ENCODE measurements at places on chromosomes 12 and 14. TPM values are rescaled to one million over a fixed set of nuclear protein-coding genes. Genes with fewer than 3 reads are reported as not detected.

Gene NPC2
- total RNA-seq, result 1,010 TPM

Gene TAS2R7
- not detected for total RNA-seq

Gene HOXC9
- total RNA-seq, result 7.5 TPM

Gene OR9K2
- not detected for total RNA-seq

Gene NIN
- total RNA-seq, result 36.5 TPM

Gene IRAK3
- not detected for total RNA-seq

Gene SPIC
- total RNA-seq, result not detected

Gene GRIP1
- 16.0 TPM for total RNA-seq

DNA sequence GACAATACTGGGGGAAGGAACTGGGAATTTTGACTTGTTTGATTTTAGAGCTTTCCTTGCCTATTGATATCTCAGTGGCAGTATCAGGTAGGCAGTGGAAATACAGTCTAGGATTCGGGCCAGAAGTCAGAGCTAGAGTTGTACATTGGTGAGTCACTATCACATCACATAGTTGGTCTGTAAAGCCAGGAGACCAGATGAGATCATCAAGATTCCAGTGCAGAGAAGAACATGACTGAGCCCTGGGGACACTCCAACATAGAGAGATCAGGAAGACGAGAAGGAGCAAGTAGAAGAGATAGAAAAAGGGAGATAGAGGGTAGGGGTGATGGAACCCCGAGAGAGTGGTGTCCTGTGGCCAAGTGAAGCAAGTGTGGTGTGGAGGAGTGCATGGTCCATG lies 46.6 kb upstream of the NR1H4 start:
- no peak overlapping the region for H3K4me3 ChIP-seq
- H3K27ac ChIP-seq, result no peak overlapping the region
- H3K36me3 ChIP-seq, result no peaks in the 10 kb centered on the region
- DNase-seq, result no peak

DNA sequence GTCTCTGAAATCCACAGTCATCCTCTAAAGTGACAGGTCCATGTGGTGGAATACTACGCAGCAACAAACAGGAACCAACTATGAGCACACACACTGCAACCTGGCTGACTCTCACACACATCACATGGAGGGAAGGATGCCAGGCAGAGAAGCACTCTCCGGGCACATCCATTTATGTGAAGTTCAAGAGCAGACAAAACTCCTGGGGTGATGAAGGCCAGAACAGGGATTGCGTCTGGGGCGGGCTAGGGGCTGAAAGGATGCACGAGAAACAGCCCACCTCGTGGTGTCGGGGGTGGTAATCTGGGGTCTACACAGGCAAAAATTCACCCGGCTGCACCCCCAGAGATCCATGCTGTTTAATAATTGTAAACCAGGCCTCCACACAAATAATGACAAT lies 100.2 kb downstream of the DICER1 start:
- no peak for DNase-seq
- H3K4me1 ChIP-seq, result no peaks in the 10 kb centered on the region
- no peak overlapping the region for H3K27ac ChIP-seq
- H3K36me3 ChIP-seq, result no peaks in the 10 kb centered on the region
- no peak overlapping the region for H3K4me3 ChIP-seq

DNA sequence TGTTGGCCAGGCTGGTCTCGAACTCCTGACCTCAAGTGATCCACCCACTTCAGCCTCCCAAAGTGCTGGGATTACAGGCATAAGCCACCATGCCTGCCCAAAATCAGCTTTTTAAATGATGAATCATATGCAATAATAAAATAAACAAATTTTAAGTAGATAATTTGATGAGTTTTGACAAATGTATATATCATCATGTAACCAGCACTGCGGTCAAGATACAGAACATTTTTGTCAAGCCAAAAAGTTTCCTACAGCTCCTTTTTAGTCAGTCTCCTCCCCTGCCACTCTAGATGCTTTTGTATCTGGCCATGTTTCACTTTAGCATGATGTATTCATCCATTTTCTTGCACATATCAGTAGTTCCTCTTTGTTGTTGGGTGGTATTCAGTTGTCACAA lies 17.2 kb downstream of the FRMD6 start:
- no peaks in the 10 kb centered on the region for H3K27me3 ChIP-seq
- H3K36me3 ChIP-seq, result peaks cover 21% of the 10 kb centered on the region
- no peak overlapping the region for H3K4me3 ChIP-seq
- peaks cover 5% of the 10 kb centered on the region for H3K4me1 ChIP-seq
- DNase-seq, result no peak

GRCh38 chr12:49838973-49839633 lies 3.8 kb downstream of the BCDIN3D start:
- no peak overlapping the region for H3K4me3 ChIP-seq
- peak; percentile 55 for DNase-seq
- no peaks in the 10 kb centered on the region for H3K36me3 ChIP-seq

GRCh38 chr12:1619587-1619986 lies 9.4 kb upstream of the WNT5B start:
- no peaks in the 10 kb centered on the region for H3K27me3 ChIP-seq
- no peak overlapping the region for H3K4me3 ChIP-seq
- H3K4me1 ChIP-seq, result no peaks in the 10 kb centered on the region
- no peaks in the 10 kb centered on the region for H3K36me3 ChIP-seq
- no peak for DNase-seq

DNA sequence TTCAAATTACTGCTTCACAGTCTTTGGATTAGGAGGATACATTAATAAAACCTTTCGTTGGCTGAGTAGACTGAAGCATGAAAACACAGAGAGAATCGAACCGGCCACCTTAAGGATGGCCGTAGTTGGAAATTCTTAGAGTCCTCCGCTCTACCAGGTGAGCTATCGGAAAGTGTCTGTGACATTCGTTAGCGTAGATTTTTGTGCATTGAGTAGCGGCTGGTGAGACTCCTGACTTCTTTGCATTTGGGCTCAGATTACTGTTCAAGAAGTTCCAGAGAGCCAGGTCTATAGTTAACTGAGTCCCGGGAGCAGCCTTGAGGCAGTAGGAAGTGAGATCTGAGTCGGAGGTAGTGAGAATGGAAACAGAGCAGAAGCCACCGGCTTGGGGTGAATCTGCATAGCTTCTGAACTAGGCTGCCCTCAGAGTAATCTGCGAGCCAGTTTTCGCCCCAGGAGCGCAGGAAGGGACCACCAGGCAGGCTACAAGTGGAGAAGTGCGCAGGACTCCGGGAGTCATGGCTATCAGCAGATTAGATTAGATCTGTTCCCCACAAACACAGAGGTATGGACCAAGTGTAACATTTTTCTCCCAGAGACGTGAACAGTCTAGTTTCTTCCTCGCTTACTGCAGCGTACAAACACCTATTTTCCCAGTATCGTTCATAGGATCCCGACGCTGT lies 11.0 kb downstream of the OR6S1 start:
- no peaks in the 10 kb centered on the region for H3K36me3 ChIP-seq
- 0 out of 2 replicates have a peak overlapping the region, but pooled peaks have one; percentile 2 for H3K27ac ChIP-seq
- H3K4me1 ChIP-seq, result no peaks in the 10 kb centered on the region
- no peaks in the 10 kb centered on the region for H3K27me3 ChIP-seq
- DNase-seq, result peak; percentile 21

DNA sequence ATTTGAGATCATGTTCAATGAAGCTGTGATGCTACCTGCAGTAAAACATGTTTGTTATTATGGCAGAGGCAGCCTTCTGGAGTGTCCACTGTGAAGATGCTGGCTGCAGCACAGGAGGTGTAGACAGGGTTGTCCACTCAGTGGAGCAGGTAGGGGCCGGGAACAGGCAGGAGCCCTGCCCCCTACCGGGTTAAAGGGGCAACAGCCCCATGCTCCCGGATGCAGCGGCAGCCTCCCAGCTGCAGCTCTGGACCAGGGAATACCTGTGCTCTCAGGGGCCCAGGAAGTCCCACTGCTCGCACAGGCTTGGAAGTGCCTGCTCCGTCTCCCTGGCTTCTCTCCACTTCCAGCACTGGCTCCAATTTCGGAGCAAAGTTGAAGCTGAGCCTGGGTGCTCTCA lies 401.6 kb downstream of the FOXG1 start:
- no peaks in the 10 kb centered on the region for H3K4me1 ChIP-seq
- no peaks in the 10 kb centered on the region for H3K27me3 ChIP-seq
- H3K27ac ChIP-seq, result no peak overlapping the region

DNA sequence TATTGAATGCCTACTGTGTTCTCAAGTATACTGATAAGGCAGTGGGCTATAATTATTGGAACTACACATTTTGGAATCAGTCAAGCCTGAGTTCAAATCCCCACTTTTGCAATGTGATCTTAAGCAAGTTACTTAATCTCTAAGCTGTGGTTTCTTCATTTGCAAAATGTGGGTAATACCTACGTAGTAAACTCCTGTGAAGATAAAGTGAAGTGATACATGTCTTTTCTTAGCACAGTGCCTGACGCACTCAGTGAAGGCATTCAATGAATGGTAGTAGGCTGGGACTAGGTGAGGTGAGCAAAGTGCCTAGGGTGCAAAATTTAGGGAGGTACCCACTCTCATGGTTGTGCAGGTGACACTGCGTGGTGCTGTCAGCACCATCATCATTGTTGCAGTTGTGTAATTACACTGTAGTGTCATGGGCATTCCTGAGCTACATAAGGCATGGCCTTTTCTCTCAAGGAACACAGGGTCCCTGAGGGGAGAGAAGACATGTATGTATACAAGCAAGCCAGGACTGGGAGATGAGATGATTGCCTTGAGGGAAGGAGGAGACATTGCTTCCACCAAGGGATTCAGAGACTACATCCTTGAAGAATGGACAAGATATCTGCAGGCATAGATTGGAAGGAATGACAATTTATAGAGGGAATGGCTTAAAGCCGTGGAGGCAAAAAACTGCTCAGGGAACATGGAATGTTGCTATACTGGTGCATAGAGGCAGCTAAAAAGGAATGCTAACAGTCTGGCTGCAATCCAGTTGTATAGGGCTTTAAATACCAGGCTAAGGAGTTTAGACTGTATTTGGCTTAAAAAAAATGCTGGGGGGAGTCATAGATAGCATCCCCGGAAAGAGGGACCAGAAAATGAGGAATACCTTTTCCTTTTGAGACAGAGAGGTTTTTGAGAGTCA lies 129.2 kb upstream of the ARHGAP5 start:
- H3K36me3 ChIP-seq, result no peaks in the 10 kb centered on the region
- no peaks in the 10 kb centered on the region for H3K27me3 ChIP-seq
- no peak for DNase-seq

GRCh38 chr14:105014032-105014431 lies 6.9 kb downstream of the CDCA4 start:
- peaks cover 14% of the 10 kb centered on the region for H3K36me3 ChIP-seq
- H3K4me1 ChIP-seq, result peaks cover 32% of the 10 kb centered on the region
- DNase-seq, result no peak
- no peak overlapping the region for H3K27ac ChIP-seq
- no peaks in the 10 kb centered on the region for H3K27me3 ChIP-seq

DNA sequence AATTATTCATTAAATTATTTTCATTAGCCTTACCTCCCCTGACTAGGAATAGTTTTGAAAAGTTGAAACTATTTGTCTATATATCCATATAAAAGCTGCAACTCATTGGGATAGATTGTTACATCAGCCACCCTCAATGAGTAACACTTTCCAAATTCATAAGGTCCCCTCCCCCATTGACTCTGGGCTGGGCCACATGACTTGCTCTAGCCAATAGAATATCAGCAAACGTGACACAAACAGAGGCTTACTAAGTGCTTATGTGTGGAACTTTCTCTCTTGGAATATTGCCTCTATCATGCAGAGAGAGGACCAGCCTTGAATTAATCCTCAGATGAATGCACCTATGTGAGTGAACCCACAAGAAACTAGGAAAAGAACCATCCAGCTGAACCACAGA lies 213.7 kb downstream of the CCDC59 start:
- no peaks in the 10 kb centered on the region for H3K27me3 ChIP-seq
- no peak overlapping the region for H3K27ac ChIP-seq
- no peaks in the 10 kb centered on the region for H3K36me3 ChIP-seq
- H3K4me3 ChIP-seq, result no peak overlapping the region
- DNase-seq, result no peak

- H3K36me3 ChIP-seq, result no peaks in the 10 kb centered on the region
- H3K4me3 ChIP-seq, result no peak overlapping the region
- H3K27me3 ChIP-seq, result no peaks in the 10 kb centered on the region
- no peak for DNase-seq
Observed at GRCh38 chr12:101563212-101563611, 31.6 kb upstream of the MYBPC1 start.

DNA sequence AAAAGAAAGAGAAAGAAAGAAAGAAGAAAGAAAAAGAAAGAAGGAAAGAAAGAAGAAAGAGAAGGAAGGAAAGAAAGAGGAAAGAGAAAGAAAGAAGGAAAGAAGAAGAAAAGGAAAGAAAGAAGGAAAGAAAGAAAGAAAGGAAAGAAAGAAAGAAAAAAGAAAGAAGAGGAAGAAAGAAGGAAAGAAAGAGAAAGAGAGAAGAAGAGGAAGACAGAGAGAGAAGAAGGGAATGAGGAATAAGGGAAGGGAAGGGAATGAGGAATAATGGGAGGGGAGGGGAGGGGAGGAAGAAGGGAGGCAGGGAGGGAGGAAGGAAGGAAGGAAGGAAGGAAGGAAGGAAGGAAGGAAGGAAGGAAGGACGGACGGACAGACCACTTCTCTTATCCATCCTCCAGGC lies 246.9 kb downstream of the ADAMTS20 start:
- H3K27me3 ChIP-seq, result no peaks in the 10 kb centered on the region
- peaks cover 8% of the 10 kb centered on the region for H3K4me1 ChIP-seq
- DNase-seq, result no peak
- H3K36me3 ChIP-seq, result no peaks in the 10 kb centered on the region
- no peak overlapping the region for H3K27ac ChIP-seq

- H3K27ac ChIP-seq, result no peak overlapping the region
- no peak for DNase-seq
- no peak overlapping the region for H3K4me3 ChIP-seq
- H3K36me3 ChIP-seq, result no peaks in the 10 kb centered on the region
Observed at GRCh38 chr12:107859367-107859766, 84.9 kb downstream of the ASCL4 start.

DNA sequence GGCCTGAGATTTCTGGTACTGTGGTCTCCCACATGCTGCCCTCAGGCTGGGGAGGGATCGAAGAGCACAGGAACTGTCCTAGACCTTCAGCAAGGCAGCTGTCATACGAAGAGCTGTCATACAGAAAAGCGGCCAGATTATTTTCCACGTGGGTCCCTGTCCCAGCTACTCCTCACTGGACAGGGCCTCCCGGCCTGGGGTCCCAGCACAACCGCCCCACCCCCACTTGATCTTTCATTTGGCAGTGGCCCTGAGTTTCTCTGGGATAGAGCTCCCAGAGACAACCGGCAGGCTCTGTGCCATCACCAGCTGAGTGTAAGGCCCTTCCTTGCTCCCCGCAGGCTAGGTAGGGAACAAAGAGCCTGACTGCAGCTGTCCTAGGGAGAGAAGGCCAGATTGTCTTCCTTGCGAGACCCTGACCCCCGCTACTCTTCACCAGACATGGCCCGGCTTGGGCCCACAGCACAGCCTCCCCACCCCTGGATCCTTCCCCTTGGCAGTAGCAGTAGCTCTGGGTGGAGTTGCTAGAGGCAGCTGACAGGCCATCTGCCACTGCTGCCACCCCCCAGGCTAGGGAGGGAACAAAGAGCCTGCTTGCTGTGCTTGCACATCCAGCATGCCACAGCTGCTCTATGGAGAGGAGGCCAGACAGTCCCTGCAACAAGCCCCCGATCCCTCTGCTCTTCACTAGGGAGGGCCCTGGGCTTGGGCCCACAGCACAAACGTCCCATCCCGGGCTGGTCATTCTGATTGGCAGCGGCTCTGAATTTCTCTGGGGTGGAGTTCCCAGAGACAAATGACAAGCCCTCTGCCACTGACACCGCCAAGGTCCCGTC lies 3.1 kb upstream of the OR4N2 start:
- H3K36me3 ChIP-seq, result no peaks in the 10 kb centered on the region
- no peaks in the 10 kb centered on the region for H3K4me1 ChIP-seq
- 0 out of 2 replicates have a peak, but pooled peaks cover 4% of the 10 kb centered on the region for H3K27me3 ChIP-seq
- no peak overlapping the region for H3K27ac ChIP-seq
- H3K4me3 ChIP-seq, result no peak overlapping the region

- no peaks in the 10 kb centered on the region for H3K27me3 ChIP-seq
- no peak overlapping the region for H3K27ac ChIP-seq
- H3K4me3 ChIP-seq, result no peak overlapping the region
- H3K36me3 ChIP-seq, result no peaks in the 10 kb centered on the region
- no peak for DNase-seq
Observed at GRCh38 chr14:56905282-56905681, 95.0 kb upstream of the OTX2 start.

Measured in PC-9 (cell line).